BJ (cell line): ENCODE measurements at places on chromosomes 7 and 10.

GRCh38 chr10:101615525-101616116 lies 27.5 kb downstream of the DPCD start:
- no peak for DNase-seq

- DNase-seq, result no peak
Observed at GRCh38 chr7:24540956-24541355, 32.3 kb upstream of the PALS2 start.

DNA sequence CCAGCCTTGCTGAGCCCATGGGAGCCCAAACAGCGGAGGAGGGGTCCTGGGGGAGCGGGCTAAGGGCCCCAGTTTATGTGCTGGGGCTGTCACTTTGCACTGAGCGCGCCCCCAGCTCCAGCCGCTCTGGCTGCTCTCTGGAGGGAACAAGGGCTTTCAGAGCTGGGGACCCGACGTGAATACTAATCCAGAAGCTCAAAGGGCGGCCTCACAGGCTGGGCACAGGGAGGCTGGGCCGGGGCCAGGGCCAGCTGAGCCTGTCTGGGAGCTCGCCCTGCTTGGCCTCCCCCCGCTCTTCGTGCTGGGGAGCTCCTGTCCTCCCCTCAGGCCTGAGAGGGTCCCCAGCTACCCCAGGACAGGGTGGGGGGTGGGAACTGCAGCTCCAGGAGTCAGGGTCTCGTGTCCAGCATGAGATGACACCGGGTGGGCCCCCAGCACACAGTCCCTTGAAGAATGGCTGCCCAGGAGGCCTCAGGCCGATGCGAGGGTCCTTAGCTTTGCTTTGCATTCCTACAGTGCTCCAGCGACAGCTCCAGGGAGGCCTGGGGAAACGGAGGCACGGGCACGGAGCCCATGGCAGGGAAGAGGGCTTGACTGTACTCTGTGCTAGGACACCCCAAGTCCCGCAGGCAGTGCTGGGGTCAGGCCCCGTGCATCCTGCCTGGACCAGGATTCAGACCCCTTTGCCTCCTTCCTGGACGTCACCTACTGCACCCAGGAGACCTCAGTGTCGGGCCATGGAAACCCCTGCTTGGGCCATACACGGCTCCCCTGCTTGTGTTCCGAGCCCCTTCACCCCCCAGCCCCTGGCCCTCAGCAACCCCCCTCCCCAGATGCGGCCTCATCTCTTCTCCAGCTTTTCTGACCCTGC lies 5.8 kb upstream of the AMZ1 start:
- DNase-seq, result no peak

GRCh38 chr10:17122726-17123661 lies 6.6 kb downstream of the CUBN start:
- peak; percentile 76 for DNase-seq

DNA sequence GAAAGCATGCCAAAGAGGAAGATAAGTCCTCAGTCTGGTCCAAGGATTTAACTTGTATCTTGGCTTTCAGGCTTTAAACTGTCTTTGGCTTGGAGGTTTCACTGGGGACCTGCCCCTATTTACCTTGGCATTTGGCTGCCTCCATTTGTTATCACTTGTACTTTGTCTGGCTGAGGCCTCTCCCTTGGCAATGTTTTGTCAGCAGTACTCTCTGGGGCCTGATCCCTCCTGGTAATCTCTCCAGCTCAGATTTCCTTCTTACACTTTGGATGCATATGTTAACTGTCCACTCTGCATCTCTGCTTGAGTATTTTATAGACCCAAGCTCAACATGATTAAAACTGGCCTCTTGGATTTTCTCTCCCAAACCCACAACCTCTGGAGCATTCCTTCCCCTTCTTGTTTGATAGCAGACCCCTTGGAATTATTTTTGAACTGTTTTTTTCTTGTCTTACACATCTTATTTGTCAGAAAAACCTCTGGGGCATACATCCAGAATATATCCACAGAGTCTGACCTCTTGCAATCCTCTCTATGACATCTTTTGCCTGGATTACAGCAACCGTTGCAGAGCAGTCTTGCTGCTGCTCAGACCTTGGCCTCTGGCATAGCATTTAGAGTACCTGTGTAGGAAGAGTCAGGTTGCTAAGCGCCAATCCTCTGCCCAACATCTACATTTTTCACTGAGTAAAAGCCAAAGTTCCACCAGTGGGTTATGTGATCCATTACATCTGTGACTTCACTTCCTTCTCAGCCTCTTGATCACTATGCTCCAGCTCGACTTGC lies 35.2 kb downstream of the ZNF487 start:
- no peak for DNase-seq

DNA sequence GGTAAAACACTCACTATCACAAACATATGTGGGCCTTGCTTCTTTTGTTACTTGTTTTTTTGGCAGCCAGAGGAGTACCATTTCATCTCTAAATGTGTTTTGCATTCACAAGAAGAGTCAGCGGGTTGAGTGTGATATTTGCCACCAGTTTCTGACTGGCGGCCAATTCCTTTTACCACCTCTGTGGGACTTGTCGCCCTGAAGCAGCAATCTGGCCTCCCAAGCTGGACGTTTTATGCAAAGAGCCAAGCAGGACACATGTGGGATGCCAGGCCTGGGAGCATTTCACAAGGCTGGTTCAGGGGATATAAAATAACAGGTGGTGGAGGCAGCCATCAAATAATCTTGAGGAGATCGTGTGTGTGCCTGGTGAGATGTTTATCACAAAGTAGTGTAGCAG lies 61.8 kb upstream of the TRIL start:
- DNase-seq, result no peak

GRCh38 chr10:70602665-70603448 lies at the start of gene PRF1:
PRF1 (minus strand) TSS chr10:70602741; CDS start chr10:70600902, 1,839 bp downstream.
- DNase-seq, result no peak

- DNase-seq, result no peak
Observed at GRCh38 chr10:44393834-44394547, 9.1 kb upstream of the CXCL12 start.

- DNase-seq, result no peak
Observed at GRCh38 chr10:131495224-131495623, 183.7 kb upstream of the TCERG1L start.

DNA sequence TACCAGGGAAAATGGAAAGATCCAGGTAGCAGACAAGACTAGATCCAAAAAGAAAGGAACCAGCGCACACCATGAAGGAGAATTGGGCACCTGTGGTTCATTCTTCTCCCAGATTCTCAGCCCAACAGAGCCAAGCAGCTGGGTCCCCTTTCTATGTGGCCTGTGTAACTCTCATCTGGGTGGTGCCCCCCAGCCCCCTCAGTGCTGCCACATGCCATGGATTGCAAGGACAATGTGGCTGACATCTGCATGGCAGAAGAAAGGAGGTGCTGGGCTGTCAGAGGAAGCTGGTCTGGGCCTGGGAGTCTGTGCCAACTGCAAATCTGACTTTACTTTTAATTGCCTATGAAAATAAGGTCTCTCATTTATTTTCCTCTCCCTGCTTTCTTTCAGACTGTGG lies 21.4 kb downstream of the PRSS2 start:
- no peak for DNase-seq

- DNase-seq, result no peak
Observed at GRCh38 chr7:107830420-107830819, 27.4 kb upstream of the SLC26A3 start.

- DNase-seq, result peak; percentile 46
Observed at GRCh38 chr10:35642035-35642792, at the start of gene FZD8. FZD8 (minus strand) TSS chr10:35642296; CDS start chr10:35641429, 867 bp downstream.

DNA sequence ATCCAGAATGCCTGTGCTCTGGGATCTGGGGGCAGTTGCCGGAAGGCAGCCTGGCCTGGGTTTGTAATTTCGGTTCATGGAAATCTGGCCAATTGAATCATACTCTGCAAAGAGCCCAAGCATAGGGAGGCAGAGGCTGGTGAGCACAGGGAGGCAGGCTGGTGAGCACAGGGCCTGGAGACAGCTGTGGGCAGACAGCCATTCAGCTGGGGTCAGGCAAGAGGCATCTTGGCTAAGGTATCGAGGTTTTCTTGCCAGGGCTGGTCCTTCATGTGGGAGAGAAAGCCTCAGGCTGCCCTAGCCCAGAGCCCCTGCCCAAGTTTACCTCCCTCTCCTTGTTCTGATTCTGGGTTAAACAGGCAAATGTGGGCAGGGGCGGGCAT lies 63.7 kb upstream of the BAIAP2L1 start:
- DNase-seq, result no peak

- no peak for DNase-seq
Observed at GRCh38 chr7:151742713-151743480, 134.0 kb downstream of the PRKAG2 start.

DNA sequence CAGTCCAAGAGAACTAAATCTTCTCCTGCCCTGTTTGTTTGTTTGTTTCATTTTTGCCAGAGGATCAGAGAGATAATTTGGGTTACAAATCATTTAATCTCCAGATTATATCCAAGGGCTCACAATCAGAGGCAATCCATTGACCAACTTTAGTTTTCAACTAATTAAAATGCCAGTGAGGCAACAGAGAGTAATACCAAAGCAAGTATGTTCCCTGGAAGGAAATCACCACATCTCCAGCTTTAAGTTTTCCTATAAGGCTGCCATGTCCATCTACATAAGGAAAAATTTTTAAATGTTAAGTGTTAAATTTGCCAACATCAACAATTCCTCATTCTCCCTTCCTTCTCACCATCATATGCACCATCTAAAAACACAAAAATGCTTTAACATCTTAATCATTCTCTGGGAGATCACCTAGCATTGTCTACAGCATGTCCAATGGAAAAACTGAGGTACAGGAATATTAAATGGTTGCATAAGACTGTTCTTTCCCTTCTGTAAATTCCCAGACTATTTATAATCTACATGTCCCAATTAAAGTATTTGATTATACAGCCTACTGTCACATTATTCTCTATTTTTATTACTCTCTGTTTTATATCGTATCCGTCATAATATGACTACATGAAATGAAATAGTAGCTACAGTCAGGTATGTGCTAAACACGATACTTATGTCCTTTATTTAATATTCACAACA lies 14.1 kb downstream of the USP54 start:
- DNase-seq, result no peak

GRCh38 chr10:24465124-24465874 lies 256.4 kb downstream of the KIAA1217 start:
- peak; percentile 96 for DNase-seq

- no peak for DNase-seq
Observed at GRCh38 chr7:26245150-26245549, 43.6 kb downstream of the CBX3 start.

DNA sequence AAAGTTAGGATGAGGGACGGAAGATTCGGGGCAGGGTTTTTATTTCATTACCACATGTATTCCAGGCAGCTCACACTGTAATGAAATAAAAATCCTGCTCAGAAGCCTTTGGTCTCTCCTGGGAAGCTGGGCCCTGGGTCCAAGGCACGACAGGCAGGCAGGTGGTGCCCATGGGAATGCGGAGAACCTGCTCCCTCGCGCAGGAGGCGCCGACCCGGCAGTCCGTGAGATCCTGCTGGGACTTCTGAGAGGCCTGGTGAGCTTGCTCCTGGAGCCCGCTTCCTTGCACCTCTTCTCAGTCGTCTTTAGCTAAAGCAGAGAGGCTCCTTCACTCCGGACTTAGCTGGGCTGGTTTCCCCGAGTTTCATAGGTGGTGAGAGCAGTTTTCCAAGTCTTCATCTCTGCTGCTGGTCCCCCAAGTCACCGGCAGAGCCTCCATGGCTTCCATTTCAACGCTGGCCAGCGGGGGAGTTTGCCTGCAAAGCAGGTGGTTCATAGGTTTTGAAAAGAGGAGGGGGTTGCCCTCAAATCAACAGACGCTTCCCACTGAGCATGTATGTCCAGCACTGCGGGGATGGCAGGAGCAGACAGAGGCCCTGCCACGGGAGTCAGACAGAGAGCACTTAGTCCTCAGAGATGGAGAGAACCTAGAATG lies 24.5 kb downstream of the IL15RA start:
- DNase-seq, result no peak

DNA sequence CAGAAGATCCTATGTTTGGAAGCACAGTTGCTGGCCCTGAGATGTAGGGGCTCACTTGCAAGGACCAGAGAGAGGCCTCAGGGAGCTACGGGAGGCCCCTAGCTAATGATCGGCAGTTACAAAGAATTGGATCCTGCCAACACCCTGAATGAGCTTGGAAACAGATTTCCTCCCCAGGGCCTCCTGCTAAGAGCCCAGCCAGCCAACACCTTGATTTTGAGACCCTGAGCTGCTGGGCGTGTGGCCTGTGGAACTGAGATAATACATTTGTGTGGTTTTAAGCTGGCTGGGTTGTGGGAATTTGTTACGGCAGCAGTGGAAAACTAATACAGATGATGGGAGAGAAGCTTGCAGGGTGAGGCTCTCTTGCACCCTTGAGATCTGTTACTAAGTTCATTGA lies 3.9 kb downstream of the DOCK1 start:
- DNase-seq, result no peak

GRCh38 chr10:557792-558328 lies 131.6 kb downstream of the DIP2C start:
- no peak for DNase-seq

- DNase-seq, result no peak
Observed at GRCh38 chr10:71480662-71481061, 83.9 kb downstream of the CDH23 start.

DNA sequence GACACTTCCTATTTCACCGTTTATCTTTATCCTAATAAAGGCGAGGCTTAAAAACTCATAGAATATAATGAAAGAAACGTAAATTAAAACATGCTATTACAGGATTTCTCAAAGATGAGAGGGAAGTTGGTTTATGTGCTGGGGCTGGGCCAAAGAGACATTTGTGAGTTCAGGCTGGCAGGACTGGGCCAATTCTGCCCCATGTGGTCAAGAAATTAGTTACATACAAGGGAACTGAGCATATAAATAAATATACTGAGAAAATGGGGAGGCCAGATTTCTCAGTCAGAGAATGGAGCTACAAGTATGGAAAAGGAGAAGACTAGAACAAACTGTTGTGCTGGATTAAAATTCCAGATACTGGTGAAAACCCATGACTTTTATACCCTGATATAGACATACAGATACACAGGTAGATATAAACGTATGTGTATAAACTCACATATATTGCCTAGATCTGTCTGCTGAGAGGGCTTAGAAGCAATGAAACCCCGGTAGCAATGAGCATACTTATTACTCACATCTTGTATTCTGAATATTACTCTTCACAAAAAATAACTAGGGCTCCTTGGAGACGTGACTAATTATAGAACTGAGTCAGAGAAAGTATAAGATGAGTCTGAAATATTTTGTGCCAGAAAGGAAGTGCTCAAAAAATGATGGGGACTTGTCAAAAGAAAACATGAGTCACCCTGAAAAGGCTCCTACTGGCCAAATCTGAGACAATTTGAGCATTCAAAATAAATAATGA lies 155.7 kb upstream of the FGFR2 start:
- DNase-seq, result peak; percentile 46

DNA sequence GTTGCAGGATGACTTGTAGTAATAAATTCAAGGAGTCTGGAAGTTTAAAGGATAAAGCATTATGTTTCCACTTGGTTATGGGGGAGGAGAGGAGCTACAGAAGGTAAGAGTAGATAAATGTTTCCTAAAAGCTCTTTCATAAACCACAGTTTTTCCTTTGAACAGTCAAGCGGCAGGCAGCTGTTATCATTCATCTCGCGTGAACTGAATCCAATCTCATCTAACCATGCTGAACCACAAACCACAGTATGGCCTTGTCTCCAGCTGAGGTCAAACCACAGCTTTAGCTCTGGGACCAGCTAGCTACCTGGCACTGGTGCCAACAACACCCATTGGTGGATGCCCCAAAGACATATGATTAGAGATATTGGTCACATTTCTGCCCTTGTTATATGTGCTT lies 63.3 kb downstream of the NOC3L start:
- no peak for DNase-seq
